ENCODE measurements at places on chromosomes 7 and 10.
A peak's percentile ranks its signal among the peaks of the same experiment; 100 is the strongest.

GRCh38 chr7:44664780-44665461, 58.5 kb downstream of the OGDH start:
- DNase-seq: no peak

DNA sequence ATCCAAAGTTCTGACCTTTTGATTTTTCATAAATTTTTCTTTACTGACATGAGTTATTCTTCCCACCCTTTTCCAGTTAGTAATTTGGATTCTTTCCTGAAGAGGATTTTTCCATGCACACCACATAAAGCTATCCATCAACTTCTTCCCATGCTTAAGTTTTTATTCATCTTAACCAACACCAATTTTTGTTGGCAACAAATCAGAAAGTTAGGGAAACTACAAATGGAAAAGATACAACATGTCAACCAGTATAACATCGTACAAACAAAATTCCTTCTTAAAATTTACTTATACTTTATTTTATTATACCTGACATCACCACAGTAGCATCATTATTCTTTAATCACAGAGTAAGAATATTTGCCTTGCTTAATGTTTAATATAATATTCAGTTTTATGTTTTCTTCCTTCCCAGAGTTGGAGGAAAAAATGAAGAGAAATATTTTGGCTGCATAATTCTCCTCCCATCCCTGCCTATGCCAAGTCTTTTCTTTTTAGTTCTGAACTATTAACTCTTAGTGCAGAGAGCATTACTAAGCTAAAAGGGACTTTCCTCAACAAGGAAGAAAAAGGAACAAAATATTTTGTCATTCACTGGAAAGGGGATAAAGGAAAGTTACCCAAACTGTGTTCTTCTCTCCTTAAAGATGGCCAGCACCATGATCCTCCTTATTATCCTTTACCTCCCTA, 67.5 kb upstream of the MEOX2 start:
- DNase-seq: no peak

- DNase-seq: no peak
These were observed 203.5 kb upstream of the DKK1 start for GRCh38 chr10:52110576-52110975.

DNA sequence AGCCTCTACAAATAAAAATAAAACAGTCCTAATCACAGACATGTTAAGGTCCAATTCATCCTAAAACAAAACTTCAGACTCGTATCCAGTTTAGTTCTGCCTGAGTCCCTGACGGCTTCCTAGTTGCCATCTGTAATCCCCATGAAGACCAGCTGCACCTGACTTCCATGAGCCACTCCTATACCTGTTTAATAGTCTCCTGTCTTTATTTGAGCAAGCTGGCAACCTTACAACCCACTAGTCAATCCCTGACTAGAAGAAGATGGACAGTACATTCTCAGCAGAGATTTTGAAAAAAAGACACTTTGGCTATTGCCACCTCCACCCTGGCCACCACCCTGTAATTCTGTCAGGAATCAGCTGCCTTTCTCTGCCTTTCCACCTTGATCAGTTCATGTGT, 197.7 kb downstream of the HIBADH start:
- DNase-seq: no peak

DNA sequence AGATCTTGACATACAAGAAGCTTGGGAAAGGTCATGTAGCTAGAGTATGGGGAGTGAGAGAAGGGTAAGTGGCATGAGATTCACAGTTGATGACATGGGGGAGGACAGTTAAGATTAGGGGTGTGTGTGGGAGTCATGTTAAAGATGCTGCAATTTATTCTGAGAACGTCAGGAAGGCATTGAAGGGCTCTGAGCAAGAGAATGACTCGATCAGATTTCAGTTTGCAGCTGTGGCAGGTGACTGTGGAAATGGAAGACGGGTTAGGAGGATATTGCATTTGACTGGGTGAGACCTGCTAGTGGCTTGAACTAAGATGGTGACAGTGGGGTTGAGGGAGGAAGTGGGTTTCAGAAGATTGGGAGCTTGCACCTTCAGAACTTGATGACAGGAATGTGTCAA, 5.6 kb downstream of the CDC123 start:
- DNase-seq: no peak

DNA sequence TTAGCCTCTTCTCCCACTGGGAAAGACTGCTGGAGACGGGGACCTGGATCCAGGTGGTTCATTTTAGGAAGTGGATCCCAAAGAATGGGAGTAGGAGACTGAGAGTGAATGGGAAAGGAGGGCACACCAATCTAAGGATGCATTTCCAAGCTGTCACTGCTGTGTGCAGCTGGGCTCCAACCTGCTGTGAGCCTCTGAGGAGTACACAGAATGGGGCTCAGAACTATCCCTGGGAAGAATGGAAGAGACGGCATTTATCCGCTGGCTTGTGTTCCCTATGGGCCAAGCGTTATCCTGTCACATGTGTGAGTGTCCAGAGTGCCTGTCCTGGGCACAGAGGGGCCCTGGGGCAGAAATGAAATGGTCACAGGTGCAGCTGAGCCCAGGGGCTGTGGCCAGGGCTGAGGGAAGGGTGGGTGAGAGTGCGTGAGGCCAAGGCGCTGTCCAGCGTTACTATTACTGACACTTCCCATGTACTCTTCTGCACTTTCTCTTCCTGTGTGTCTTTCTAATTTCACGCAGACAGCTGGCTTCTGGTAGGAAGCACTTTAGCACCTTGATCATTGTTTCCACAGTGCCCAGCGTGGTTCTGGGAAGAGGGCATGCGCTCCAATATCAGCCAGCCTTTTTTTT, 35.4 kb upstream of the PODXL start:
- DNase-seq: no peak

GRCh38 chr10:10722422-10722821, 295.2 kb upstream of the CELF2 start:
- DNase-seq: no peak

DNA sequence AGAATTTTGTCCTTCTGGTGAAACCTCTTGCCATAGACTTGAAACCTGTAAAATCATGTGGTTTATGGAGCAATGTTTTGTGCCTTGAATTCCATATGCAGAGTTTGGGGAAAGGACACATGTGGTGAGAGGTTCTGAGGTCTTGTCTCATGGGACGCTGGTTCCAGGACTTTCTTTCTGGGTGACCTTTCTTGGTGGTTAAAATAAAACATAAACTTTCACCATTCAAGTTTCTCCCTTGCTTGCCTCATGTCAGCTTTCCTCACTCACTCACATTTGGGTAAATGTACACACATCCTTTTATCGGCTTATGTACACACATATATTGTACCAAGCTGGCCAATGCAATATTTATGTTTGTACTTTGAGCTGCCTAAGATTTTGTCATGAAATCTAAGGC, 144.9 kb upstream of the CELF2 start:
- DNase-seq: no peak

DNA sequence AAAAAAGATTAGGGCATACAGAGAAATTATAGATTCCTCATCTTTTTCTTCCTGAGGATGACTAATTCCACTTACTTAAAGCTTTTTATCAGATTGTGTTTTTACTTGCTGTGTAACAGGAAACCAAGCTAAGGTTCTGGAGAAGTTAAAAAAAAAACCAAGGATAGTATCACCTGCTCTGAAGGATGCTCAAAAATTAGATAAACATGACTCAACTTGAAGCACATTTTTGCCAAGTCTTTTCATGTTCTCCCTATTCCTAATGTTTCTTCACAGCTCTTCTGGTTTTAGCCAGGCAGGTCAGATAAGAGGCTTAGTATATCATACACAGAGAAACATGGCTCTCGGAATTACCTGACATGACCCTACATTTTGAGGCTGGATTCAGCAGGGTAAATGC, 90.3 kb downstream of the CPEB3 start:
- no peak for DNase-seq

DNA sequence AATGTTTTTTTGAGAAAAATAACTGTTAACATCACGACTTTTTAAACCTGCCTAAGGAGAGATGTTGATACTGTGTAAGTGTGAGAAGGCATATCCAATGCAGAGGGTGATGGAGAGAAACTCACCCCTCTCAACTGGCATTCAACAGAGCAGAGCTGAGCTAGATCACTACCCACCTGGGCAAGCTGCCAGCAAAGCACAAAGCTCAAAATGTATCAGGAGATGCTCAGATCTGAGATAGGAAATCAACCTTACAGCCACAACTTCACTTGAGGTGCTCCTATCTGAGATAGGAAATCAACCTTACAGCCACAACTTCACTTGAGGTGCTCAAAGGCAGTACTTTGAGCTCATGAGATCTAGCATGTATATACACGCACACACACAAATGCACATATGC, 151.5 kb upstream of the PDE1C start:
- no peak for DNase-seq

GRCh38 chr10:1034758-1035157, 9.1 kb upstream of the IDI2 start:
- DNase-seq: no peak

GRCh38 chr7:24778543-24779282, 21.4 kb upstream of the GSDME start:
- DNase-seq: no peak

DNA sequence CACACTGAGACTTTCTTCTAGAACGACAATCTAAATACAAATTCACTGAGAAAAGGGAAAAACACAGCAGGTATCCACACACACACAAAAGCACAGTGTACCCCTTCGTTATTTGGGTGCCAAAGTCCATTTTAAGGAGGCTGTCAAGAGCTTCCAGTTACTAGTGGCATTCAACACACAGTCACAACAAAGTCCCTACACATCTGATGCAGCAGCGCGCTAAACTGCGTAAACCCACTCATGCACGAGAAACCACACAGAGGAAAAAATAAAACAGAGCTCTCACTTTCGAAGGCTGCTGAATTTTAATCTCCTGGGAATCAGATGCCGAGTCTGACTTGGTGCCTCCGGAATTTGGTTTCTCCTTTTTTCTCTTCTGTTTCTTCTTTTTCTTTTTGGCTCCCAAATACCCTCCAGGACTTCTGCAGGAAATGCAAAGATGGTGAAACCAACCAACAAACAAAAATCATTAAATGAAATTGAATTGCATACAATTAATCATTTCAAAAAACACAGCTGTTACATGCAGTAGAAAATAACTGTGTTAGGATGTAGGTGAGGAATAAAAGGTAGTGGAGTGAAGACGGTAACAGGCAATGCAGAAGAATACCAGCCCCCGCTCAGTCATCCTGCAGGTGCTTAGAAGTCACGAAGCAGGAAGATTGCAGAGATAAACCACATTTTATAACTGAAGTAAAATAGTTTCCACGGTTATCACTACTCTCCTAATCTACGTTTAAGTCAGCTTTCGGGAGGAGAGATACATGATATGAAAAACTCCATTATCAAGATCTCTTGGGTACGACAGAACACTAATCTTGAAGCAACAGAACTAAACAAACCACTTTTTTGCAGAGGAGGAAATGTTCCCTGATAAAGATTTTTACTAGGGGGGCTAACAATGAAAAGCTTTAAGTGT, 27.1 kb downstream of the NMT2 start:
- peak; percentile 13 for DNase-seq

- no peak for DNase-seq
These were observed 37.5 kb upstream of the DPYSL4 start for GRCh38 chr10:132149271-132149670.

GRCh38 chr10:43585046-43585445, 10.6 kb upstream of the ZNF239 start:
- DNase-seq: no peak

- no peak for DNase-seq
These were observed 217.1 kb upstream of the GHITM start for GRCh38 chr10:83921984-83922860.

- DNase-seq: no peak
These were observed 497.6 kb upstream of the LRRN3 start for GRCh38 chr7:110593355-110593754.

DNA sequence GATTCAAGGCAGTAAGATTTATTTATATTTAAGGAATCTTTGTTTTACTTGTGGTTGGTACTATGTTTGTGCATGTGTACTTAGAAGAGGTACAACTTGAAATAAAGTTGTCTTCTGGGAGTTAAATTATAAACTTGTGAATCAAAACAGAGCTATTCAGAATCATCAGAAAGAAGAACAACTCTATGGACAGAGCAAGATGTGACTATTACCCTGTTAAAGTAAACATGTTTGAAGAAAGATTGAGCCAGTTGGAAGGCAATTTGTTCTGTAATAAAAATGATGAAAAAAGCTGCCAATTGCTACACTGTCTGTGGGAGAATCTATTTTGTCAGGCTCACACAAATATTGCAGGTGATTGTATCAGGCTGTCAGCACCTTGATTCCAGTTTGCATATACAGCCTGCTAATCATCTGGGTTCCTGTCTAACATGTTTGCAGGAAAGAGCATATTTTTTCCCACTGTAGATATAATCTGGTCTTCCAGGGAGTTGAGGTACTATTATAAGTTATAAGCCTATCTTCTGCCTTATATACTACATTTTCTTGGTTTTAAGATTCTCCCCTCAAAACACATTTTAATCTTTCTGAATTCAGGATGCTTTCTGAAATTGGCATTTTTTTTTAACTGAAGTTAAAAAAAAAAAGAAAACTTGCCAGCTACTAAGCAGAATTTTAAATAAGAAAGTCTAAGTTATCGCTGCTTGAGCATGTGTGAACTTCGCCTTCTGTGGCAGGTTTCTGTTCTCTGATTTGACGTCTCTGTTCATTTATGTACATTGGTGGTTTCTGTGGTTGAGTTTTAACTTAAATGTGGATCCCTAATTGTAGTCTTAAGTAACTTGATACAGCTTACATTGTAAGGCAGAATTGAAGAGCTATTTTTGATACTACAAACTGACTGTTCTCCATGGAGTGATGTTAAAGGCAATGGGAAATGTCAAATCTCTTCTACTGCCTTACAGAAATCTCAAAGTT, 46.0 kb downstream of the ZNRF2 start:
- no peak for DNase-seq

DNA sequence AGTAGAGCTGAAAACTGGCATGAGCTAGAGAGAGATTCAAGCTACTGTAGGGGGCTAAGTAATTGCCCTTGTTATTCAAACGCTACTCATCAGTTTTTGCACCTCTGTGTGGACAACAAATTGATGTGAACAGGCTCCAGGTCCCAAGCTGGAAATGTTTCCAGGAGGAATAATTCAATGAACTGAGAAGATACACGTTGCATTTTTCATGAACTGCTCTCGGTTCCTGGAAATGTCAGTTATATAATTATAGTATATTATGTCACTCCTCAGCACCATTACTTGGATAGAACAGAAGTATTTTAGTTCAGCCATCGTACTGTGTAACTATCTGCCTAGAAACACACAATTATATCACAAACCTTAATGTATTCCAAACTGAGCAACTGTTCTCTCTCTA, 65.9 kb upstream of the A1CF start:
- no peak for DNase-seq

DNA sequence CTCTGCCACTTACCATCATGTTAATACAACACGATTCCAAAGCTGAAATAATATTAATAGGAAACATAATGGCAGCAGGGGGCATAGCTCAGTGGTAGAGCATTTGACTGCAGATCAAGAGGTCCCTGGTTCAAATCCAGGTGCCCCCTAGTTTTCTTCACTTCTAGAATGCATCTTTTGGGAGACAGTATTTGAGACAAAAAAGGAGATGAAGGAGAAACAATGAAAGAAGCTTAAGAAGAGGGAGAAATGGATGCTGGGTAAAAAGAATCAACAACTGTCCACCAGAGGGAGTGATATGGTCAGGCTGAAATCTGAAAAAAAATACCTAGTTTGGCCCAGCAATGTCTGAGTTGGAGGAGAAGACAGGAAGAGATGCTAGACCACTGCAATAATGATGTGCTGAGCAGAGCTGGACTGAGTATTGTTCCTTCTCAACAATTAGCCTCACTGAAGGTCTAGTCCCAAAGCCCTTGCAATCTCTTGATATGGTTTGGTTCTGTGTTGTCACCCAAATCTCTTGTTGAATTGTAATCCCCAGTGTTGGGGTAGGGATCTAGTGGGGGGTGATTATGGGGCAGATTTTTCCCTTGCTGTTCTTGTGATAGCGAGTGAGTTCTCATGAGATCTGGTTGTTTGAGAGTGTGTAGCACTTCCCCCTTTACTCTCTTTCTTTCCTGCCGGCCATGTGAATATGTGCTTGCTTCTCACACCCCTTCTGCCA, 48.3 kb downstream of the ZNF783 start:
- DNase-seq: no peak
